CD4-positive, alpha-beta T cell (primary cell): ENCODE measurements at places on chromosomes 12 and 14.

GRCh38 chr12:5417500-5417899 is 14.4 kb upstream of the NTF3 start:
- DNase-seq, result no peak

DNA sequence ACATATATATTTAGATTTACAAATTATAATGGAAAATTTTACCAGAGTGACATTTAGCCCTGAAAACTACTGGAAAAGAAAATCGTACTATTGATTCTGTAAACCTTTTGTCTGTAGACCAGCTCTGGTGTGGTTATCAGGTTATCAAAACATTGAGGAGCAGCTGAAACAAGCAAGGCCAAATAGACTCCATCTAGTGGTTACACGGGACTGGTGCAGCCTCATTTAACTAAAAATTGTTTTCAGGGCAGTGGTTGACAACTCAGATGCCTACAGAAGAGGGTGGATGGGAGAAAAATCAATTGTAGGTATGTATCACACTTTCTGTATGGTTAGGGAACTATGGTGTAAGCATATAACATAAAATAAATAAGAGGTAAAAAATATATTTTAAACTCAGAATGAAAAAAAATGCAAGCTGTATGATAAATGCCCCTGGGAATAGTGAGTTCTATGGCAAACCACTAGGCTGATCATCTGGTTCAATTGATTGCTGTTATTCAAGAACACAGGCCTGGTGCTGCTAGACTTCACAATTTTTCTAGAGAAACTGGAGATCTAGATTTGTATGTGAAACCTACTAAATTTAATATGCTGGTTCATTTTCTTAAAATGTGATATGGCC is 51.2 kb downstream of the ACSS3 start:
- no peak for DNase-seq

- no peak for DNase-seq
Observed at GRCh38 chr14:103735815-103736545, 20.4 kb downstream of the ZFYVE21 start.

GRCh38 chr14:105220699-105221597 is 27.4 kb upstream of the BTBD6 start:
- no peak for DNase-seq

DNA sequence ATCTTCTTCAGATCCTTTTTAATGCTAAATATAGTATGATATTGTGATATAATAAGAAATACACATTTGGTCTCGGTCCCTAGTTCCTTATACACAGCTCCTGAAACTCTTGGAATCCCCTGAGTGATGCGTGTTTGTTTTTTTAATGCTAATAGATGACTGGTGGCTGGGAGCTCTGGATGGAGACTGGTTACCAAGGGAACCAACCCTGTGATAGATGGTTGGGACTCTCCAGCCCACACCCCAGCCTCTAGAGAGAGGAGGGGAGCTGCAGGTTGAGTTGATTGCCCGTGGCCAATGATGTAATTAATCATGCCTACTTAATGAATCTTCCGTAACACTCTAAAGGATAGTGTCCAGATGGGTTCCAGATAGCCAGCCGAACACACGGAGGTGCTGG is 140.6 kb downstream of the FBXL14 start:
- no peak for DNase-seq
